ENCODE measurements at places on chromosomes 1 and 21.
A peak's percentile ranks its signal among the peaks of the same experiment; 100 is the strongest.

GRCh38 chr1:168903237-168903830 lies 174.3 kb upstream of the DPT start:
- DNase-seq: no peak

DNA sequence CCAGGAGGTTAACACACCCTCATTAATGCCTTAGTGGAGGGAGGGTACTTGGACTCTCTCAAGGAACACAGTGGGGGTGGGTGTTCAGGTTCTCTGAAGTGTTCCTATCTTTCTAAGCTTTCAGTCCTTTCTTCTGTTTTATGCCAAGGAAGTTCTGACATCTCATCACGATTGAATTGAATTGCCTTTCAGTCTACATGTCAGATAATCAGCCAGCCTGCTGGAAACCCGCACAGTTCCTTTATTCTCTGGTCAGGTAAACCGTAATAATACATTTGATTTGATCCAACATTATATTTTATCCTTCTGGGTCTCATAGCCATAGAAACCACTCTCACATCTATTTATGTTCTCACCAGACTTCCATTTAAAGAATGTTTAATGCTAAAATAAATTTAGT lies 339.0 kb downstream of the RWDD3 start:
- no peak for DNase-seq

DNA sequence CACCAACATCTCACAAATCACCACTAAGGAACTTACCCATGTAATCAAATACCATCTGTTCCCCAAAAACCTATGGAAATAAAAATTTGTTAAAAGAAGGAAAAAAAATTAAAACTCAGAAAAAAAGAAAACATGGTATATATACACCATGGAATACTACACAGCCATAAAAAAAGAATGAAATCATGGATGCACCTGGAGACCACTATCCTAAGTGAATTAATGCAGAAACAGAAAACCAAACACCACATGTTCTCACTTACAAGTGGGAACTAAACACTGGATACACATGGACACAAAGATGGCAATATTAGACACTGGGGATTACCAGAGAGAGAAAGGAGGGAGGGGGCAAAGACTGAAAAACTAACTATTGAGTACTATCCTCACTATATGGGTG lies 50.4 kb downstream of the ZSWIM5 start:
- no peak for DNase-seq

DNA sequence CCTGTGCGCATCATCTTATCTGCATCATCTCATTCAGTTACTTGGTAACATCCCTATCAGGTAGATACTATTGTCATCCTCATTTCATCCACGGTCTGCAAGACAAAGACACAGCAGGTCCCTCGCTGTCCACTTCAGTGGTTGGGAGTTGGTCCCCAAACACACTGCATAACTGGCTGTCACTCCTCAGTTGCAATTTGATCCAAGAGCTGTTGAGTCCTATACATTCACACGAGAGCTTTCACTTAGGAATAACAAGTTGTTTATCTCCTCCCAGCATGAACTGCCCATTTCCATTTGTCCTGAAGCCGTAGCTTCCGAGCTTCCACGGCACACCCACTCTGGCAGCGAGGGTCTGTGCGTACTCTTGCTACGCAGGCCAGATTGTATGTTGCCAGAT lies 472.0 kb downstream of the CAMTA1 start:
- no peak for DNase-seq

DNA sequence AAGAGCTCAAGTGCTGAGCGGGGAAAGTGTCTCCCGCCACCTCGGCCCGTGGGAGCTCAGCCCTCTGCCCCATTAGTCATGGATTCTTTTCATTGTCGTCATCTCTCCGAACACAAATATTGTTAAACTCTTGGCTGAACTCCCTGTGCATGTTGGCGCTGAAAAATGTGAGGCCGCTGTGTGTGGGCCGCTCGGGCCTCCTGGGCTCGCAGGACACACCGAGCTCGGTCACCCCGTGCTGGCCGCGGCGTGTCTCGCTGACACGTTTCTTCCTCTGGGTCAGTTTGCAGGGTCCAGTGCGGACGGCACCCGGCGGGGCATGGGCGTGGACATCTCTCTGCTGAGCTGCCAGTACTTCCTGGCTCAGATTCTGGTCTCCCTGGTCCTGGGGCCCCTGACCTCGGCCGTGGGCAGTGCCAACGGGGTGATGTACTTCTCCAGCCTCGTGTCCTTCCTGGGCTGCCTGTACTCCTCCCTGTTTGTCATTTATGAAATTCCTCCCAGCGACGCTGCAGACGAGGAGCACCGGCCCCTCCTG lies 25.6 kb downstream of the SLC45A1 start:
- DNase-seq: no peak

- no peak for DNase-seq
Observed at GRCh38 chr1:228457017-228457395, 30.2 kb upstream of the RNF187 start.

GRCh38 chr1:228812961-228813360 lies 77.7 kb downstream of the RHOU start:
- DNase-seq: no peak

- no peak for DNase-seq
Observed at GRCh38 chr1:87052961-87053360, 138.5 kb downstream of the HS2ST1 start.

DNA sequence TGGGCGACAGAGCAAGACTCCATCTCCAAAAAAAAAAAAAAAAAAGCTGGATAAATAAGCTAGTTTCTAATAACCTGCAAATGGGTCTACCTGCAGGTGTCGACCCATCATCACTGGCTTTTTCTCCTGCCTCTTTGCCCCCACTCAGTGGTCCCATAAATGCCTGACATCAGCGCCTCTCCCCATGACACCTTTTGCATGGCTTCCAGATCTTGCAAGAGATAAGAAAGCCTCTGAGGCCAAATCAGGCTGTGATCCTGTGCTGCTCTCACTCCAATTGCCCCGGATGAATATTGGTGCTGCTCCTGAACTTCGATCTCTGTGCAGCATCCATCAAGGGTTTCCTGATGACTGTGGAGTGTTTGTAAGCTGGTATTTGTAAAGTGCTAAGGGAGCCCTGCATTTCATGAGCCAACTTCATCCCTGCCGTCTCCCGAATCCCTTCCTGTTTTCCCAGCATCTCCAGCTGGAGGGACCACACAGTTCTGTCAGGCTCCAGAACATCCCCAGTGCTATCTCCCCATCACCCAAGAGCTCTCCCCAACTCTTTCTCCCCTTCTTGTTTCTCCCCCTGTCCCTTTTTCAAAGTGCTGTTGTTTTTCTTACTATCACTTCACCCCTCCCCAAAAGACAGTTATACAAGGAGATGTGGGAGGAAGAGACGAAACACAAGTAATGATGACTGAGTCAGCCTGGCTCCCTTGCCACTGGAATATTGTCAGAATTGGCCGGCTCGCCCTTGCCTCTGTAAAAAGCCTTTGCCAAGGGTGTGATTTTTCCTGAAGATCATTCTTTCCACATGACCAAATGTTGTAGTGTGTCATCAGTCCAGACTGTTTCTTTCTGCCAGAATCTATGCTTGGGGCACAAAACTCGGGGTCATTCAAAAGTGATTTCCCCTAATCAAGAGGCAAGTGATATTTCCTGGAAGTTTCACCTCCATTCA lies 2.8 kb upstream of the EFHD2 start:
- DNase-seq: no peak

- no peak for DNase-seq
Observed at GRCh38 chr1:207029701-207030521, 2.6 kb downstream of the C1orf116 start.

DNA sequence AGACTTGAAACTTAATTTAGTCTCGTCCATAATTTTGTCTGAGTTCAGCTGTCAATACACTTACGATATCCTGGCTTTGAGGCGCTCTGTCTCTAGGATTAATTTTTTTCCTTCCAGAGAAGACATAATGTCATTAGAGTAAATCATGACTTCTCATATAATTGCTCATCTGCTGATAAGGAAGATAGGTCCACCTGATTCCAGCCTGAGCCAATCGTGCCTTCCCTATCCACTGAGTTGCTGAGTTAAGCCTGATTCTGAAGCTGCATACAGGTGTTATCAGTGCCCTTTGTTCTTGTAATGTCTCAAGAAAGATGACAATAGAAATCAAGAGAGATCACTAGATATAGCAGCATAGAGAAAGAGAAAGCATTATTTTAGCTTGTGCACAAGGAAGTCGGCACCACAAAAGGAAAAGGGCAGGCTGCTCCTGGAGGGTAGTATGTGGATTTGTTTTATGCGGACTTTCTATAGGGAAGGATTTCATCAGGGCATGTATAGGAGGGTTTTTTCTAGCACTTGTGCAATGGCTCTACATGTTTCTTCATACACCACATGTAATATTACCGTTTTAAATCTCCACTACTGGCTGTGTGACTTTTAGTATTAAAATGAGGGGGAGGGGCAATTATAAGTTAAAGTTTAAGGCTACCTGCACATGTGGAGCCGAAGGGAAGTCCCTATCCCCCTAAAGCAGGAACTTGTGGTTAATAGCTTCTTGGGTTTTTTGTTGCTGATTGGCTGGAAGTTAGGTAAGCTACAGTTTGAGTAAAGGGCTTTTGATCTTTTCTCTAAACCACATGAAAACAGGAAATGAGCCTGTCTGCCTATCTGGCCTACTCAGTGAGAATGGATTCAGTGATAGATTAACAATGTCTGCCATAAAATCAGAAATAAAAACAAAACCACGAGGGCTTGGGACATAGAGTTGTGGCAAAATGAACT lies 133.4 kb downstream of the PLPPR5 start:
- peak; percentile 75 for DNase-seq

DNA sequence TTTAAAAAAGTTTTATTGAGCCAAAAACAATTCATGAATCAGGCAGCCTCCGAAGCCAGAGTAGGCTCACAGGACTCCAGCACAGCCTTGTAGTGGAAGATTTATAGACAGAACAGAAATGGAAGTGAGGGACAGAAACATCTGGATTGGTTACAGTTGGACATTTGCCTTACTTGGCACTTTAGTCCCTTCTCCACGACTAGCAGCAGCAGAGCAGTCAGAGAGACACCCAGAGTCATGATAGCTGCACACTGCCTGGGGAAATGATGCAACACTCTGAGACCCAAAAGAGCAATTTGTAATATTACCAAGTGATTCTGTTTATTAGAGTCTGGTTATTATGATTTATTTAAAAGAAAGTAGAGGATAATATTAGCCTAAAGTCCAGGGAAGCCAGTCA lies 72.2 kb upstream of the KRTAP11-1 start:
- DNase-seq: no peak

GRCh38 chr21:16124378-16125138 lies 394.8 kb downstream of the USP25 start:
- no peak for DNase-seq

GRCh38 chr1:21783679-21784603 lies 992 bp upstream of the USP48 start:
- DNase-seq: no peak

DNA sequence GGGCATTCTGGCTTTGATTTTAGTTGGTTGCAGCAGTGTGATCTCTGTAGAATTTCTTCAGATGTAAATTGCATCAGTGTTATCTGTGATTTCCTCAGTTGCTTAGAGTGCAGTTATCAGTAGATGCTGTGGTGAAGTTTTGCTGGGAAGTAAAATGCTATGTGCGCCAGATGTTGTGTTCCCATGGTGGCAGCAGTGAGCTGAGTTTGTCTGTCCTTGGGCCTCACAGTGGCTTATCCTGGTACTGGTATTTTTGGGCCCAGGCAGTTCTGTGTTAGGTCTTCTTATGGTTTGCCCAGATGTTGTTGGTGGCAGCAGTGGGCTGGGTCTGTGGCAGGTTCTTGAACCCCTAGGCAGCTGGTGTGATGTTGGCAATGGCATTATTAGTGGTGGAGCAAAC lies 1242.1 kb downstream of the PLA2G4A start:
- DNase-seq: no peak

DNA sequence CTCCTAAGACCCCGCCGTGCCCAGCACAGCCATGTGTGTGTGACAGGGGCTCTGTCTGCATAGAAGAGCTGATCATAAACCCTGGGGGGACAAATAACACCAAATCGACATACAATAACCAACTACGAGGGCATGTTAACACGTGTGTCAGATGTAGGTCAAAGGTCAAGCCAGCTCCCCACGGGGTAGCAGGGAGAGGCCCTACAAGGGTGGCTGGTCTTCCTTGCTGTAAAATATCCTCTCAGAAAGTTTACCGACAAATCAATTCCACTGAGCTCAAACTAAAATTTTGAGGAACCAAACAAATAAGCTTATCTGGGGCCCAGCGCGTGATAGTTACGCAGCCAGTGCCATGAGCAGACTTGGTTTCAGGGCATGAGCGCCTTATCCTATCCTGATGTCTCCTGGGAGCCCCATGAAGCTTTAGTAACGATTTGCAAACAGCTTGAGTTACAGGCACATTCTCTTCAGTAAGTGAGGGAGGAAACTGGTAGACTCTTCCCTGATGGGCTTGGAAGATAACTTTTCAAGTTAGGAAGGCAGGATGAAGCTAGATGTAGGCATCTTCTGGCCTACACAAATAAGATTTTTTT lies 2.7 kb upstream of the TMPRSS3 start:
- DNase-seq: no peak

- DNase-seq: no peak
Observed at GRCh38 chr1:185990565-185990964, 256.4 kb downstream of the HMCN1 start.

DNA sequence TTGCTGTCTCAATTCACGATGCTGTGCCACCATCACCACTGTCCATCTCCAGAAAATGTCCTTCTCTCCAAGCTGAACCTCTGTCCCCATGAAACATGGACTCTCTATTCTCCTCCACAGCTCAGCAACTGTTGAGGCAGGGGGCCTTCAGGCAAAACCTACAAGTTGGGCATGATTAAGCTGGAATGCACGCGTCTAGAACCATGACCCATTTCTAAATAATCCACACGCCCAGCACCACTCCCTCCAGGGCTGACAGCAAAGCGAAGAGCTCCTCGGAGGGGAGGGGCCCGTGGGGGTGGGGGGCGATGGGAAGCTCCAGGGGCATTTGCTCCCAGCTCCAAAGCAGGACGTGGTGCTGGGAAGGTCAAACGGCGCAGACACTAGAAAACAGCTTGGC lies 3.3 kb upstream of the HES5 start:
- no peak for DNase-seq

DNA sequence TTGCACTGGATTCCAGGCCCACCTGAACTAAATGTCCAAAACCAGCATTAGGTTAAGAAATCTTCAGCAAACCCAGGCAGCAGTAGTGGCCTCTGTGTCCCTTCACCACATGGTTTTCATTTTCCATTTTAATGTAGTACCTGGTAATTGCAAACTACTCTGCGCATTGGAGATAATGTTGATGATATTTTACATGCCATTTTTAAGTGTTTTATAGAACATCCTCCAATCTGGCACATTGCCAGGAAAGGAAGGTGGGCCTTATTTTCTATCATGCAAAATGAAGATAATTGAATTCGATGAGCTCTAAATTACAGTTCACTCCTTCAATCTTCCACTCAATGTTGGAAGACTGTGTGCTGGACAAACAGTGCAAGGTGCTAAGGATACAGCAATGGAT lies 89.5 kb downstream of the ZC3H11B start:
- no peak for DNase-seq

- DNase-seq: no peak
Observed at GRCh38 chr1:201419256-201419655, 2.3 kb downstream of the TNNI1 start.

GRCh38 chr1:165994107-165994506 lies 166.7 kb downstream of the UCK2 start:
- DNase-seq: no peak

DNA sequence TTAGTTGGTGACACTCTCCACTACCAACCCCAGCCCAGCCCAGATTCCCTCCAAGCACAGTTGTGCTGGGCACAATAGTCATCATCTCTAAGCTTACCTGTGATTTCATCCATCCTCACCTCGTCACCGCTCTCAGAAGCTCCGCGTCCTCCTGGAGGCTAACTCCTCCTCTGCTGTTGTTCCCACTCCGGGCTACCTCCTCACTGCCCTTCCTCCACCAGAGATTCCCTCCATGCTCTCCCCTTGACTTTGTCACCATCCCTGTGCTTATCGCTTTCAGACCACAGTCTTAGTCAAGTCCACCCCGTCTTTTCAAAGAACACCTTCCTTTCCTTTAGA lies 47.0 kb upstream of the KIF26B start:
- no peak for DNase-seq

Measured in activated CD4-positive, alpha-beta T cell treated with anti-CD3 and anti-CD28 coated beads, Interleukin-2, Interleukin-6, amounts not matched to agents 100 ng/mL and 50 ng/mL, durations not matched to agents 16 hours and 8 hours (primary cell).